Stimulated activated CD4-positive, alpha-beta T cell treated with anti-CD3 and anti-CD28 coated beads, Interleukin-2, amount 100 ng/mL, for 24 hours (primary cell): ENCODE measurements at places on chromosomes 16 and 17.

DNA sequence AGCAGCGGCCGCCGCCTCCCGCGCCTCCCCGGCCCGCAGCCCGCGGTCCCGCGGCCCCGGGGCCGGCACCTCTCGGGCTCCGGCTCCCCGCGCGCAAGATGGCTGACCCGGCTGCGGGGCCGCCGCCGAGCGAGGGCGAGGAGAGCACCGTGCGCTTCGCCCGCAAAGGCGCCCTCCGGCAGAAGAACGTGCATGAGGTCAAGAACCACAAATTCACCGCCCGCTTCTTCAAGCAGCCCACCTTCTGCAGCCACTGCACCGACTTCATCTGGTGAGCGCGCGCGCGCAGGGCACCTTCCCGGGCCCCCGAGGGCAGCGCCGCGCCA is 258 bp downstream of the PRKCB start:
- DNase-seq, result peak; percentile 32

GRCh38 chr16:83345846-83346640 is 461.7 kb upstream of the HSBP1 start:
- DNase-seq, result no peak

DNA sequence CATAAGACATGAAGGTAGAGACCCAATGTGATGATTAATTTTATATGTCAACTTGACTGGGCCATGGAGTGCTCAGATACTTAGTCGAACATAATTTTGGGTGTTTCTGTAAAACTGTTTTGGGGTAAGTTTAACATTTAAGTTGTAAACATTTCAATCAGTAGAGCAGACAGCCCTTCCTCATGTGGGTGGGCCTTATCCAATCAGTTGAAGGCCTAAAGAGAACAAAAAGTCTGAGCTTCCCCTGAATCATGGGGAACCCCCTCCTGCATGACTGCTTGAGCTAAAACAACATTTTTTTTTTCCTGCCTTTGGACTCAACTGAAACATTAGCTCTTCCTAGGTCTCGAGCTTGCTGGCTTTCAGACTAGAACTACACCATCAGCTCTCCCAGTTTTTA is 327.3 kb upstream of the SOX9 start:
- DNase-seq, result no peak

DNA sequence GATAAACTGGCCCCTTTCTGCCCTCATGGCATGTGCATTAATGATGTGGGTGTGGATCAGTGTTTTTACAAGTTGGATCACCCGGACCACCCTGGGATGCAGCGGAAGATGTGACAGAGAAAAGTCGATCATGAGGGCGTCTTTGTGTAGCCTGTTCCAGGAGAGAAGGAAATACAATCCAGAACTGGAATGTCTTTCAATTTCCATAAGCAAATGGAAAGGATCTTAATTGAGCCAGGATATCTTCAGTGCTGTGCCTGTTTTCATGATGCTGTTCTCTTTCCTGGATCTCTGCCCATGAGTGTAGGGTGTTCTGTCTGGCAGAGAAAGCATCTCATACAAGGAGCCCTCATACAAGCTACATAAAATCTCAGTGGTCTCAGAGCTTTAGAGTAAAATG is 481.4 kb downstream of the XYLT1 start:
- no peak for DNase-seq

GRCh38 chr17:40327735-40328385 is 18.9 kb downstream of the RARA start:
- no peak for DNase-seq

- peak; percentile 84 for DNase-seq
Observed at GRCh38 chr17:2053380-2054261, 1.3 kb upstream of the HIC1 start.

- peak; percentile 40 for DNase-seq
Observed at GRCh38 chr16:49463529-49463928, 89.9 kb downstream of the C16orf78 start.

DNA sequence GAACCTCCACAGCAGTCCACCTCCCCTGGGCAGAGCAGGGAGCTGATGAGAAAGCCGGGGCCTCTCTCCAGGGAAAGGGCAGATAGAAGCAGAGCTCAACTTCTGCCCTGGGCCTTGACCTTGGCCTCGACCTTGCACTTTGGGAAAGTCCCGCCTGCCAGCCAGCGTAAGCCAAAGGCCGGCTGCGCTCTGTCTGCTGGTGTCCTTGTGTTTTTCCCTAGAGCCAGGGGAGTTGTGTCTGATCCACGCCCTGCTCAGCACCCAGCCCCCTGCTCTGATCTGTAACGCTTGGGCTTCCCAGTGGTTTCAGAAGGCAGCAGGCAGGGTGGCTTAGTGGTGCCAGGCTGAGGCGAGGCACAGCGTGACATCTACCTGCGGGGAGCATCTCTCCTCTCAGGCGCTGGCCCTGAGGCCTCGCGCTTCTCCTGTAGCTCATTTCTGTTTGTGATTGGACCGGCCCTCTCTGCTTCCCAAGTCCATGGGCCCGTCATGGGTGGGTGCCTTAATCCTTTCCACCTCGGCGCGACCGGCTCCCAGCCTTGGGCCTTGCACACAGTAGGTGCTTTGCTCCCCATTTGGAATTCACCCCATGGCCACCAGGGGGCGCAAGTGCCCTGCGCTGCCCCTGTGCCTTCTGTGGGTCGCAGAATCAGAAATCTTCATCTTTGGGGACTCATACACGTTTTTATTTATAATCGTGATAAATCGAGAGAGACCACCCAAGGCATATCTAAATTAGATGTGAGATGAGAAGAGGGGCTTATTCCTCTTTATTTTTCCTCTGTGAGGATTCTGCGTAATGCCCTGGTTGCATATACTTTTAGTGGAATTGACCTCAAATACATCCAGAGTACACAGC is 24.2 kb downstream of the SGSH start:
- peak; percentile 72 for DNase-seq

GRCh38 chr16:11232852-11233726 is 22.9 kb downstream of the SOCS1 start:
- DNase-seq, result peak; percentile 91

DNA sequence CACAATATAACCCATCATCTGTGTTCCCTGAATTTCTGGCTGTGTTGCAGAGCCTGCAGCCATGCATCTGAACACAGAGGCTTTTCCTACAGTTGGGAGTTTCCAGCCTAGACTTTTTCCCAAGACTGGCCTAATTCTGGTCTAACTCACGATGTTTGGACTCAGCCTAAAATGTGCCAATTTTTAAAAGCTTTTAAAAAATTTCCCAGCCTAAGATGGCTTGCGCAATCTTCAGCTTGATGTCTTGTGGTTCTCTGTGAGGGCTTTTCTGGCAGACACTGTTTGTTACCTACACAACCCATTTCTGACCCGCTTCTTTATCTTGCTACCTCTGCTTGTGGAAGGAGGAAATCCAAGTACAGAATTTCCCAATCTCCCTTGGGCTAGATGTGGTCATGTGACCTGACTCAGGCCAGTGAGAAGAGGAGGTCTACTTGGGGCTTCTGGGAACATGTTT is 72.7 kb upstream of the GAS7 start:
- DNase-seq, result no peak

GRCh38 chr17:31397256-31397939 is 5.9 kb downstream of the RAB11FIP4 start:
- DNase-seq, result no peak

- peak; percentile 27 for DNase-seq
Observed at GRCh38 chr17:69326377-69327059, 415 bp downstream of the ABCA5 start.

DNA sequence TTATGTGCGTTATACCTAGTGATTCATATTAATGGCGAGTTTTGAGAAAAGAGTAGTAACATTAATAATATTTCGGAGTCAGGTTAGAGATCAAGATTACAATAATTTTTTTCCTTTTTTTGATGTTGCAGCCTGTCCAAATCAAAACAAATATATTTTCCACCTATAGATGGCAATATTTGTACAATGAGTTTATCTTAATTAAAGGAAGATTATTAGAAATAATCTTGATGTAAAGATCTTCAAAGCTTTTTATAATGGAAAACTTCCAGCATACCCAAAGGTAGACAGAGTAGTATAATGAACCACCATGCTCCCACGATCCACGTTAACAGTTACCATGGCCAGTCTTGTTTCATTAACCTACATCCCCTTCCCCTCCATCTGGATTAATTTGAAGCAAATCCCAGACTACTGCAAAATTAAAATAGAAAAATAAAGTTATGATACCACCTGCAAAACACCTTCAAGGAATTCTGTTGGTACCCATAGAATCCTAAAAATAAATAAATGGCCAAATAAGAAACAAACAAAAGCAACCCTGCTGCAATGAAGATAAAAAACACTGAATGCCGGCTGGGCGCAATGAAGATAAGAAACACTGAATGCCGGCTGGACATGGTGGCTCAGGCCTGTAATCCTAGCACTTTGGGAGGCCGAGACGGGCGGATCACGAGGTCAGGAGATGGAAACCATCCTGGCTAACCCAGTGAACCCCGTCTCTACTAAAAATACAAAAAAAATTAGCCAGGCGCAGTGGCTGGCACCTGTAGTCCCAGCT is 46.5 kb upstream of the GINS3 start:
- no peak for DNase-seq

GRCh38 chr17:36816907-36817288 is 120.4 kb upstream of the LHX1 start:
- no peak for DNase-seq

DNA sequence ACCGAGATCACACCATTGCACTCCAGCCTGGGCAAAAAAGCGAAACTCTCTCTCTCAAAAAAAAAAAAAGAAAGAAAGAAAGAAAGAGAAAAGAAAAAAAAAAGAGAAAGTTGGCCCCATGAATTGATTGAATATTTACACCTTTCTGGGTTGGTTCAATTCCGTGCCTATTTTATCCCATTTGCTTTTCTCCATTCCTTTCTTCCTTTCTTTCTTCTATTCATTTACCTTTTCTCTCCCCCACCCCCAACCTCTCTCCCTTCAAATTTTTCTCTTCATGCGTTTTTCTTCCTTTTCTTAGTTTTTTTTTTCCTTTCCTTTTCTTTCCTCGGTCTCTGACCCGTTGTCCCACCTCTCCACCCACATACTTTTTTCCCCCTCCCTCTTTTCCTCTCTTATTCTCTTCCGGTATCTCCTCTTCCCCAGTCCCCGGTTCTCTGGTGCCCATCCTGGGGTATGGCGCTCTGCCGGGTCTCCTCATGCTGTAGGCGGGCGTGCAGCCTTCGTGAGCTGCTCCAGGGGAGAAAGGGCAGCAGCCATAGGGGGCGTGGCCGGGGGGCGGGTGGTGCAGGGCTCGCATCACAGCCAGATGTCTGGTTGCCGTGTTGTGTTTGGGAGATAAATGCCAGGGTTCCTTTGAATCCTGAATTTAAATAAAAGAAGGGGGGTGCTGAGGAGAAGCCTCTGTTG is 5.3 kb upstream of the COL1A1 start:
- DNase-seq, result peak; percentile 33
